ENCODE measurements at places on chromosomes 3 and 15. TPM values are rescaled to one million over a fixed set of nuclear protein-coding genes. Genes with fewer than 3 reads are reported as not detected.

The MB21D2 gene
- total RNA-seq: 12.3 TPM

The CASR gene
- 1.3 TPM for total RNA-seq

The ANKUB1 gene
- not detected for total RNA-seq

The LRRC3B gene
- not detected for total RNA-seq

The PLIN1 gene
- 0.10 TPM for total RNA-seq

The SEMA3G gene
- total RNA-seq: 2.3 TPM

The SYNPR gene
- total RNA-seq: not detected

The CFAP100 gene
- total RNA-seq: not detected

The TRPM1 gene
- not detected for total RNA-seq

The MYNN gene
- total RNA-seq: 21.0 TPM

All from T-helper 17 cell (primary cell).